DMS53 (cell line): ENCODE measurements at places on chromosomes 6 and 20.

DNA sequence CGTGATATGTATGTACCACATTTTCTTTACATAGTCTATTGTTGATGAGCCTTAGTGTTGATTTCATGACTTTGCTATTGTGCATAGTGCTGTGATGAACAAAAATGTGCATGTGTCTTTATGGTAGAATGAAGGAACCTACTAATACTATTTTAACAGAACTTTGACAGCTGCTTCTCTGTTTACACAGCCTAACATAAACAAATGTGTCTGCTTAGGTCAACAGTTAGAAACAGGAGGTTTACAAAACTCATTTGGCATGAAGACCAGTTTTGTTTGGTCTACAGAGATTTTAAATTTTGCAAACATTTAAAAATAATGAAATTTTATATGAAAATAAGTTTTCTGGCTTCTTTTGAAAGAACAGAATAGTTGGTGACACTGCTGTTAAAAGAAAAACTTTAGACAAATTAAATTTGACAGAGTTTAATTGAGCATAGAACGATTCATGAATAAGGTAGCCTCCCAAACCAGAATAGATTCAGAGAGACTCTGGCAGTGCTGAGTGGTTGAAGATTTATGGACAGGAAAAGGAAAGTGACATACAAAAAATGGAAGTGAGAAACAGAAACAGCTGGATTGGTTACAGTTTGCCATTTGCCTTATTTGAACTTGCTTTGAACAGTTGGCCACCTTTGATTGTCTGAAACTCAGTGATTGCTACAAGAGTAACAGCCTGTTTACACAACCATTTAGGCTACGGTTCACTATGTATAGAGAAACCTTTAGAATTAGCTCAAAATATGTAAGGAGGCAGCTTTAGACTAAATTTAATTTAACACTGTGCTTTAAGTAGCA, 715.8 kb upstream of the HS3ST5 start:
- DNase-seq = peak; percentile 68

DNA sequence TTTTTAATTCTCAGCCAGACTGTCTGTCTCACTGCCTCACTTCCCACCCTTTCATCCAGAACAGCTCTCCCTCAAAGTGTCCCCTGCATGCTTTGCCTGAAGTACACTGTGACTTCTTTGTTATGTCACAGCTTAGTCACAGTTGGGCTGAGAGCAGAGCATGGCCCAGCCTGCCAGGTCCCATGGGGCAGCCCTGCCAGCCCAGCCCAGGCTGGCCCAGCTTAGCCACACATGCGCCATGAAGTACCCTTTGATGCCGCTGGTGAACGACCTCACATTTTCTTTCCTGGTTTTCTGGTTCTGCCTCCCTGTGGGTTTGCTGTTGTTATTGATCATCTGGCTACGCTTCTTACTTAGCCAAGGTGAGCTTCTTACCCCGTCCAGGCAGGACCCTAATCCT, at the start of gene ADIG:
ADIG (plus strand) TSS at position 185 of the 400 bp plus-strand sequence; CDS start at position 239, 54 bp downstream.
- peak; percentile 39 for DNase-seq

GRCh38 chr20:33604991-33605370, 57.1 kb upstream of the C20orf144 start:
- DNase-seq = no peak

DNA sequence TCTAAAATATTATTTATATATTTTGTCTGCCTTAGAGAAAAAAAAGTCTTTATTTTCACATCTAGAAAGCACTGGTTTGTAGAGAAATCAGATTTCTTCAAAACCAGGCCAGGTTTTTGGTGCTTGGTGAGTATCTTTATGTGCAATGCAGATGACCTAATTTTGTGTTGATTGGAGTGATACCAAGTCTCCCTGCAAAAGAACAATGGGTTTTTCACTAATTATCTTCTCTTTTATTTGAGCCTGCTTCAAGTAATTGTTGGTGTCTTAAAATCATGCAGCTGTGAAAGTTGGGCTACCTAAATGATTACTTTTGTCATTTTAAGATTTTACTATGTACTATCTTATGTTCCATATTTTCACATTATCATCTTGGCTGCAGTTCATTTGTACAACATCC, 874.7 kb downstream of the TFAP2A start:
- DNase-seq = no peak

GRCh38 chr20:1319051-1319450, 9.9 kb downstream of the SDCBP2 start:
- DNase-seq = no peak

DNA sequence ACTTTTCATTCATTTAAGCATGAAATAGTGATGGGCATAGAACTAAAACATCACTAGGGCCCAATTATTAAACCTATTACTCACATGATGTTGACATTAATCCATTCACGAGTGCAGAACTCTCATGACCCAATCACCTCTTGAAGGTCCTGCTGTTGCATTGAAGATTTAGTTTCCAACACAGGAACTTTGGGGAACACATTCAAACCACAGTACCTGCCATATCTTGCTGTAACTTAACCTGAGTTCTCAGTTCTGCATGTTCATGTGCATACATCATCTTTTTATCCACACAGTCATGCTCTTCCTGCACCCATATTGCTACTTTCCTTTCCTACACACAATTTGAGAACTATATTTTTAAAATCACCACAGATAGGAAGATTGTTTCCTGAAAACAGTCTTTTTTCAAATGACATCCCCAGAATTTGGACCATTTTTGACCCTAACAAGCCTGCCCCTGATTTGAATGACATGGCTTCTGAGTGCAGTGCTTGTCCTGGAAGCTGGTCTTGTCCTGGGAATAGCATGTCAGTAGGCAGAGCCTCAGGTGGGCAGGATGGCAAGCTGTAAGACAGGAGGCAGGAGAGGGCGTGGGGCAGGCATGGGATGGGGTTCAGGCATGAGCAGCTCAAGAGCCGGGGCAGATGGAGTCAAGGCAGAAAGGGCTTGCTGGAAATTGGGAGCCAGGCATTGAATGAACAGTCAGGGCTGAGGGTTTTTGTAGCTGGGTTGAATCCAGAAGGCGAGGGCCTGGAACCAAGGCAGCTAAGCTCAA, 49.2 kb upstream of the FOXC1 start:
- DNase-seq = no peak

- no peak for DNase-seq
These were observed 44.7 kb downstream of the MYH7B start for GRCh38 chr20:35000311-35000921.

GRCh38 chr20:16158090-16158975, 414.9 kb downstream of the KIF16B start:
- no peak for DNase-seq

DNA sequence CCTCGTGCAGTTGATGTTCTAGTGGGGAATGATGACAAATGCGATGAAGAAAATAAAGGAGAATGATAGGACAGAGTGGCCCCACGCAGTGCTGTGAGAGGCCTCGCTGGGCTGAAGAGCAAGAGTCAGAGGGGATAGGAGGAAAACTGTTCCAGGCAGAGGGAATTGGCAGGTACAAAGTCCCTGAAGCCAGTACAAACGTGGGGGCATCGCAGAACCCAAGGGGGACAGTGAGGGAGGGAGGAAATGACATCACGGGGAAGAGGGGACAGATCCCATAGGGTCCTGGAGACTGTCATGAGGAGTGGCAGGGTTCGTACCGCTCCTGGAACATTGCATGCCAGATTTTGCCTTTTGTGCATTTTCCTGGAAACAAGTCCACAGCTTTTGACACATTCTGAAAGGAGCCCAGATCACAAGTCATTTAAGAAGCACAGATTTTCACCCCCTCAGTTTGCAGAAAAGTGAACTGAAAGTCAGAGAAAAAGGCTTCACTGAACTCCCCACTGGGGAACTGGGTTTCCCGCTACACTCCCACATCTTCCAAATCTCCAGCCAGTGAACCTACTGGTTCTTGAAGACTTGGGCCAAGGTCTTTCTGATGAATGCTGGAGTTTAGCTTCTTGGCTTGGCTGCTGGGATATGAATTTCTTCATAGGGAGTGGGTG, 77.0 kb downstream of the SULF2 start:
- DNase-seq = no peak

DNA sequence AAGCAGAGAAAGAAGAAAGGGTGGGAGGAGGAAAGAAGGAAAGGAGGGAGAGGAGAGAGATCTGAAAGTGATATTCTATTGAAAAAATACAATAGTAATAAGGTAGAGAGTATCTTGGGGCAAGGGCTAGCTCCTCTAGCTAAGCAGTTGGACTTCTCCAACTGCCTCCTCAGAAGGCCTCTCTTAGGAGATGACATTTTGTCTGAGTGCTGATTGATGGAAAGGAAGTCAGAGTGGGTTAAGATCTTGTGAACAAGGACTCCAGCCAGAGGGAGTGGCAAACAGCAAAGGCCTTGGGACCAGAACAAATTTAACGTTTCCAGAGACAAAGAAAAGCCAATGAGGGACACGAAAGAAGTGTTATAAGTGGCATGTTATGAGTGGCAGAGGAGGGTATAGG, 111.8 kb upstream of the TNFAIP3 start:
- no peak for DNase-seq

DNA sequence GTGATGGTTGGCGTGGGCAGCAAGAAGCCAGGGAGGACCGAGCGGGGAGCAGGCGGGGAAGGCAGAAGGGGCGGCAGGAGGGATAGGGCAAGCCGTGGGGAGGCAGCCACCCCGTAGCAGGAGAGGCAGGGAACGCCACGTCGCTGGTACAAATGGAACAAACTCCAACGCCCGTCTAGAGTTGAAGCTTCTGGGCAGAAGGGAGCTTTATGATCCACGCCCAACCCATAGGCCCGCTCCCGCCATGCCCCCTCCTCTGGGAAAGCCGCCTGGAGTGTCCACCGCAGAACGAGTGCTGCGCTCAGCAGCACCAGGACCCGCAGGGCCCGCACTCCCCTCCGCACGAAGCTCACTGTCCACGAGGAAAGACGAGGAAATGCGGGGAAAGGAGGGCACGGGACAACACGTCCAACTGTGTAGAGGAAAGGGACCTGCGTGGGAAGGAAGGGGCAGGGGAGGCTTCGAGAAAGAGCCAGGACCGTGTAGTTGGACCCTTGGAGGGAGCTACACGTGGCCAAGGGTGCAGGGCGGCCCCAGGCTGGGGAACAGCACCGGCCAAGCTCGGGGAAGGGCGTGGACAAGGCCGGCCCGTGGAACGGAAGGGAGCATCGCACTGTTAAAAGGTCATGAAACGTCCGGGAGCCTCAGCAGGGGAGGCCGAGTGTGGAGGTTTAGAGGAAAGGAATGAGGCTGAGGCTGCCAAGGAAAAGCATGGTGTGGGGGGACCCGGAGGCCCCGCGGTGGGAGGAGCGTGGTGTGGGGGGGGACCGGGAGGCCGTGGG, 204.0 kb downstream of the DLL1 start:
- DNase-seq = no peak

- DNase-seq = no peak
These were observed 65.8 kb upstream of the E2F3 start for GRCh38 chr6:20335872-20336271.

DNA sequence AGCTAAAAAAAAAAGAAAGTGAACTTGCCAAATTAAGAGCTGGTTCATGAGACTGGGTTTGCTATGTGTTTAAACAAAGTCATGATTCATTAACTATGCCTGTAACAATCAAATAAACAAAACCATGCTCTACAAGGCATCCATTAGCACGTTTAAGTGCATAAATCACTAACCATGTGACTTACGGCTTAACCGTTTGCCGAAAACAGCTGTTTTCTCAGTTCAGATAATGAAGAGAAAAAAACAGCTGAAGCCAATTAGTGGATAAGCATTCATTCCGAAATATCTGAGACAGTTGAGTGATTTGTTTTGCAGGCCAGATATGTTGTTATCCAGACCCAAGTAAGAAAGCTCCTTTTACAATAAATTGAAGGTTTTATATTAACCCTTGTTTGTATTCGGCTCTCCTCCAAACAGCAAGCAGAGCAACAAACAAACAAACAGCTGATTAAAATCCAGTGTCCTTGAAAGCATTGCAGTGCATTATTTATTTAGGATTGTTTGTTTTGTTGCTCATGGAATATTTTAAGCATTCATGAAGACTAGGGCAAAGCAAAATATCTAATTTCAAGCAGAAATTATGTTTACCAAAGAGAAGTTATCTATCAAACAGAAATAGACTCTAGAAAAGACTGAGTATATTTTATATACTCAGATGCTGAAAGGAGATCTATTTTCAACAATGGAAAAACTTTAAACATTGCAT, 343.5 kb downstream of the RFPL4B start:
- peak; percentile 5 for DNase-seq

DNA sequence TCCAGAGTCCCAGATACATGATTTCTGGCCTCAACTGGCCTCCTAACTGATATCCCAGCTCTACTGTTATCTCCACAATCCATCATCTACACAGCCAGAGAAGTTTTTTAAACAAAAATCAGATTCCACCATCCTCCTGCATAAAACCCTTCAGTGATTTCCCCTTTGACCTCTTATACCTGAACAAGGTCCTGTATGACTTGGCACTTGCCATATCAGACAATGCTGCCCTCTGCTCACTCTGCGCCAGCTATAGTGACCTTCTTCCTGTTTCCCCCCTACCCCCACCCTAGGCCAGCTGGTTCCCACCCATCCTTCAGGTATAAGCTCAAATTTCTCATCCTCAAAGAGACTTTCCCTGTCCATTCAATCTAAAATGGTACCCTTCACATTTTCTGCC, 322.2 kb downstream of the PKHD1 start:
- no peak for DNase-seq

GRCh38 chr20:23612396-23612795, 6.7 kb upstream of the CST9 start:
- DNase-seq = no peak

- DNase-seq = no peak
These were observed 58.2 kb downstream of the NFATC2 start for GRCh38 chr20:51484141-51484815.

DNA sequence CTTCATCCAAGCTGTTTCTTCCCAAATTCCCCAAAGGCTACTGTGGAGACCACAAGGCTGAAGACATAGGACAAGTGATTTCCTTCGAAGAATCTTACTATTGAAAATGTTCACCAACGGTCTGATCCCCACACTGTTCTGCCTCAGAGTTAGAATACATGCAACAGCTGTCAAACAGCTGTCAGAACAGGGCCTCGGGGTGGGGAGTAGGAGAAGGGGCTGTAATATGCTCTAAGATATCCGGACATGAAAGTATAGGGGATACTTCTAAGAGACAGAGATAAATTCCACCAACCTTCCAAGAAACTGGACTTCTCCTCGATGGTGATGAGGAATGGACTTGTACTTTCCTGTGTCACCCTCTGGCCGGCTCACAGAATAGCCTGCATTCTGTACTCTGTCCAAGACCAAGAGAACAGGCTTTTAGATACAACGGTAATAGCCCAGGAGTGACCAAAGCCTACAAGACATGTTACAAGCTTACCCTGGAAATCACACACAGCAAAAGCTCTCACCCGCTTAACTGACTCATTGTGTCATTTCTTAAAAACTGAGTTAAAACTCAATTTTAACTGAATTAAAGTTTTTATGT, 69.2 kb upstream of the PTGIS start:
- no peak for DNase-seq

GRCh38 chr20:62025832-62026563, 39.7 kb downstream of the TAF4 start:
- DNase-seq = no peak

- DNase-seq = no peak
These were observed 27.3 kb downstream of the FNDC1 start for GRCh38 chr6:159196430-159196975.
